NCI-H69 (cell line): ENCODE measurements at places on chromosomes 11 and 22.
A peak's percentile ranks its signal among the peaks of the same experiment; 100 is the strongest.

GRCh38 chr11:16741473-16741872 is 3.0 kb downstream of the C11orf58 start:
- DNase-seq = peak; percentile 49

DNA sequence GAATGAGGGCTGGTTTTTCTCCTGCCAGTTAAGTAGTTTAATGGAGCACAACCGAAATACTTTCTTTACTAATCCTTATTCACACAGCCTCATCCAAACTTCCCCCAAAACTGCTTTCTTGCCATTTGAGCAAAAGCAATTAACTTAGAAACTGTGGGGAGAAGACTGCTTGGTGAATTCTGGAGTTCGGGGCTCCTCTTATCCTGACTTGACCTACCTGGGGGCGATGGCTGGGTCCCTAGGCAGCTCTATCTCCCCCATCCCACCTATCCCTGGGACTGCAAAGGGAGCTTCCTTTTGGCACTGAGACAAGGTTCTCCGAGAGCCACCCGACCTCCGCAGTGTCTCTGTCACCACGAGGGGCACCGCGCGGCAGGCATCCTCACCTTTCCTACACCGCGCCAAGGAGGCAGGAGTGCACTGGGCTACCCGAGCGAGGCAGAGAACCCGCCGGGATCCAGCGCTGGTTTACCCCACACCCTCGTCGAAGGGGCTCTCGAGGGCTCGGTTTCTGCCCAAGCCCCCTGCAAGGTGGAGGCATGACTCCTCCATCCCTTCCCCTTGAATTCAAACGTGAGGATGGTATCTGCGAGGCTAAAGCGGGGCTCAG is 759 bp downstream of the DESI1 start:
- DNase-seq = peak; percentile 73

- no peak for DNase-seq
Measured at GRCh38 chr11:33248416-33248971, 8.7 kb upstream of the HIPK3 start.

- no peak for DNase-seq
Measured at GRCh38 chr11:77003963-77004362, 30.2 kb upstream of the B3GNT6 start.

GRCh38 chr11:47185305-47186075 is 744 bp downstream of the PACSIN3 start:
- DNase-seq = peak; percentile 53

DNA sequence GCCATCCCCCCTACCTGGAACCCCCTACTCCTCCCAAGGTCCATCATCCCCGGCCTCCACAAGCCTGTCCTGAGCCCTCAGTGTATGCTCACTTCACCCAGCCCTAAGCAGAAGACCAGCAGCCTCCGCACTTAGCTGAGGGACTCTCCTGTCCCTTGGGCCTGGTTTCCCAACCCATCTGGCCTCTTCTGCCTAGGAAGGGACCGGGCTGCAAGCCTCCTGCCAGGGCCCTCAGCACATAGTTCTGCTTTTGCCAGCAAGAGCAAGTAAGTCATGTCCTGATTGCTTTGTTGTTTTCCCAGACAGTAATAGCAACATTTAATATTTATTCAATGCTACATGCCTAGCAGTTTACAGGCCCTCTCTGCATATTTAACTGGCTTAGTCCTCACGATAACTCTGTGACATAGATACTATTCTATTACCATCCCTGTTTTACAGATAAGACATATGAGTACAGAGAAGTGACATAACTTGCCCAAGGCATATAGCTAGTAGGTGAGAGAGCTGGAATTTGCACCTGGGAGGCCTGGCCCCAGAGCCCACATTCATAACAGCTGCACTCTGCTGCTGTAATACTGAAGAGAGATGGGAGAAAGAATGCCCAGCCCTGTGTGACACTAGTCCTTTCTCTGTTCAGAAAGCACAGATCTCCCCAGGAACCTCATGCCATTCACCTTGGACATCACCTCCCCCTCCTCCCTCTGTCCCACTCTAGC is 139.2 kb downstream of the PARVA start:
- DNase-seq = no peak

GRCh38 chr11:120515186-120515723 is 3.7 kb downstream of the GRIK4 start:
- no peak for DNase-seq

DNA sequence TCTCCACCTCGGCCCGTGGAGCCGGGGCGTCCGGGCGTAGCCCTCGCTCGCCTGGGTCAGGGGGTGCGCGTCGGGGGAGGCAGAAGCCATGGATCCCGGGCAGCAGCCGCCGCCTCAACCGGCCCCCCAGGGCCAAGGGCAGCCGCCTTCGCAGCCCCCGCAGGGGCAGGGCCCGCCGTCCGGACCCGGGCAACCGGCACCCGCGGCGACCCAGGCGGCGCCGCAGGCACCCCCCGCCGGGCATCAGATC is 439 bp downstream of the YAP1 start:
- DNase-seq = no peak

- no peak for DNase-seq
Measured at GRCh38 chr11:8323161-8323935, 59.7 kb upstream of the LMO1 start.

- no peak for DNase-seq
Measured at GRCh38 chr22:41899110-41899509, 15.8 kb downstream of the SHISA8 start.

DNA sequence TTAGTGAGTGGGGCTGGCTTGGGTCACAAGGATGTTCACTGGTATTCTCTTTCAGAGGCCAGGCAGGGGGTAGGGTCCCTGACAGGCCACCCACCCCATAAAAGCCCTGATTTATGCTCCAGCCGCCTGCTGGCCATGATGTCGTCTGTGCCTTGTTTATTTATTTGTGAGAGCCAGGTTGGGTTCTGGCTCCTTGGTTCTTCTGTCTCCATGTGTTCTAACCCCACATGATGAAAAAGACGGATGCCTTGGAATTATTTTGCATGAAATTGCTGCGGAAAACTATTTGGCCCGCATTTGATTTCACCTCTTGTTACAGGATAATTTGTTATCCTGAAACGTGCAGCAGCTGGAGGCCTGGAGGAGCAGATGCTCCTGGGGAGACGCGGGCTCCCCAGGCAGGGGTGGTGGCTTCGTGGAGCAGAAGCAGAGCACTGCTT is 46.3 kb upstream of the WNT11 start:
- peak; percentile 81 for DNase-seq

DNA sequence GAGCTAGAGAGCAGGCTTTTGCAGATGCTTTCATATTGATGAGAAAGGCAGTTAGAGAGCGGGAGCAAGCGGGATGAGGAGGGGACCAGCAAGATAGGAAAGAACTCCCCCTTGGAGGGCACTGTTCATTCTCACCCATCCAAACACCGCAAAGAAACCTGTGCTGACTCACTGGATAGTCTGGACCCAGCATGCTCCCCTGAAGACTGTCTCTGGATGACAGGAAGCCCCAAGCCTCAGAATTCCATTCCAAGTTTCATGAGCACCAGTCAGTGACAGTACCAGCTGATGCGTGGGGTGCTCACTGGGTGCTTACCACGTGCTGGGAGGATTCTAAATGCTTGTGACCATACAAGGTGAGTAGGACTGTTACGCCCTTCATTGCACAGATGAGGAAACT is 34.2 kb downstream of the MICAL3 start:
- no peak for DNase-seq

DNA sequence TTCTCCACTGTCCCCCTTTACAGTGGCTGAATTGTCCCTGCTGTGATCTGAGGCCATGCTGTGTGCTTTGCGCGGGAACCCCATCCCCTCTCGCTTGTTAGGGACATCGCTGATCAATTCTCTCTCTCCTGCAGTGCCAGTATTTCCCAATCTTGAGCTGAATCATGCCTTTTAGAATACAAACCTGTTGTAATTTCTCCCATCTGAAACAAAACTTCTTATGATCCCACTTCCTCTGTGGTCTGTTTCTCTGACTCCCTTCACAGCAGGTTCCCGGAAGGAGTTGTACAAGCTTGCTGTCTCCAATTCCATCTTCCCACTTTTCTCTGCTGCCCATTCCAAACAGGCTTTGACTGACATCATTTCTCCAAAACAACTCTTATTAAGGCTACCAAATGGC is 16.8 kb downstream of the ADAMTS15 start:
- DNase-seq = no peak

DNA sequence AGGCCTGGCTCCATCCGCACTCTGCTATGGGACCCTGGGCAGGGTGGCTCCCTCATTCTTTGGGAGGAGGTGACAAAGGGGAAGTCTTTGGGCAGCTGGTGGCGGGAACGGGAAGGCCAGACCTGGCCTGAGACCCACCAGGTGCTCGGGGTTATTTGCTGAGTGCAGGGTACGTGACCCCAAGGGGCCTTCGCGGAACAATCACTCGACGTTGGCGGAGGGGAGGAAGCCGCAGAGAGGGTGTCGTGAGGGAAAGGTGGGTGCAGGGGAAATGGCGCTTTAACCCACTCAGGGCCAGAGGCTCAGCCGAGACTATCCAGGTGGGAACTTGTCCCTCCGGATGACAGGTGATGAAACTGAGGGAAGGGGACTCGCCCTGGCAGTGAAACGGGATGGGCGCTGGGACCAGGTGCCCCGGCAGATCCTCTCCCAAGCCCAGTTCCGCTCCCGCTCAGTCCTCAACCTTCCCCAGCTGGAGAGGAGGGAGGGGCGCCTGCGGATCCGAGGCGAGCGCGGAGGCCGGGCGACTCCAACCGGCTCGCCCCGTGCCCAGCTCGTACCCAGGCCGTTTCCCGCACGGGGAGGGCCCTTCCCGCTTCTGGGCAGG is 911 bp downstream of the A4GALT start:
- peak; percentile 64 for DNase-seq

DNA sequence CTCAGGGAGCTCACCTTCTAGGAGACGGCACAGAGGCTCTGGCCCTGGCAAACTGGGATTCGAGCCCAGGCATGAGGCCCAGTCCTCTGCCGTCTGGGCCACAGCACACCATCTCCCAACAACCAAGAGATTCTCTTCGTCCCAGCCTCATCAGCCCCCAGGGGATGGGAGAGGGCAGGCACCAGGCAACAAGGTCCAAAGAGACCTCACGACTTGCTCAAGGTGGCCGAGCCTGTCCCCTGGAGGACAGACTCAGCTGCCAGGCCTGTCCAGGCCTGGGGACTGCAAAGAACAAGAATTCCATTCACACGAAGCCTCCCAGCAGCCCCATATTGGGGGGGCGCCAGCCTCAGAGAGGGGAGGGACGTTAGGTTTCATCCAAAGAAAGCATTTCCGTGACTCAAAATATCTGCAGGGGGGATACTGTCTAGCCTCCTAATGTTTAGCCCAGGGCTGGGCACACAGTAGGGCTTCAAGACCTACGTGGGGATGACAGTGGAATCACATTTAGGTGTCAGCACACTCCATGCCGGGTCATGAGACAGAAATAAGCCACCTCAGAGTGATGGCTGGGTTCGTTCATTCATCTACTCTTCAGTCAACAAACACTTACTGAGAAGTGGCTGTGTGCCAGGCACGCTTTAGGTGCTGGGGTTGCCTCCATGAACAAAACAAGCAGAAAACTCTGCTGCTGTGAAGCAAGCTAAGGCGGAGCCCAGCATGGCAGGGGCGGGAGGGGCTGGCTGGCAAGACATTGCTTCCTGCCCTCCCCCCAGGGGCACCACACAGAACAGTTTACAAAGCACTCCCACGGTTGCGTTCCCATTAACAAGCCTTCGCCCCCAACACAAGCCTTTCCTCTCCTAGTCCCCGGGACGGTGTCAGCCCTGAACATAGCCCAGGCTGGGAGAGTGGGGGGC is 1.2 kb downstream of the CARNS1 start:
- DNase-seq = peak; percentile 98

DNA sequence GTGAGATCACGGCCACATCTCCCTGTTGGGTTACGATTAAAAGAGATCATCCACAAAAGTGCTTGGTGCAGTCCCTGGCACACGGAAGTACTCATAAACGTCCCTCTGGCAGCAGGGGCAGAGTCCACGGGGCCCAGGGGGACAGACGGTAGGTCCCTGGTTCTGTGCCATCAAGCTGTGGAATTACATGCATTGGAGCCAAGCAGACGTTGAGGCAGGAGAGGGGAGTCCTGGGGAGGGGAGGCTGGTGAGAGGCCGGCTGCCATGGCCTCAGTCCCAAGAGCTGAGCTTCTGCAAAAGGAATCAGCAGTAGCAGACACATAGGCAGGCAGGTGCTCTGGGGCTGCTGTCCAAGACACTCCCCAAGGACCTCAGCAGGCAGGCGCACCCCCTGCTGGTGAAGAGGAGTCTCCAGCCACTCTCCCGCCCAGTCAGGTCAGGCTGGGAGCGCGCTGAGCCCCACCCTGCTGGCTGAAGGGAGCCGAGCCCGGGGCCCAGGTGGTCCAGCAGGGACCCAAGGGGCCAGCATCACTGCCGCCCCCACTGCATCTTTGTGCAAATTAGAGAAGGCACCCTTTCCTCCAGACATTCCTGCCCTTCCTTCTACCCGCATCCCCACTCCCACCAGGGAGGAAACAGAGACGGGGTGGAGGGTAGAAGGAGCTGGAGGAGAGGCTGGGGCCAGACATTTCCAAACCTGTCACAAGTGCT is 7.6 kb upstream of the KCTD17 start:
- peak; percentile 35 for DNase-seq

GRCh38 chr11:34652191-34652973 is 31.5 kb downstream of the EHF start:
- no peak for DNase-seq

DNA sequence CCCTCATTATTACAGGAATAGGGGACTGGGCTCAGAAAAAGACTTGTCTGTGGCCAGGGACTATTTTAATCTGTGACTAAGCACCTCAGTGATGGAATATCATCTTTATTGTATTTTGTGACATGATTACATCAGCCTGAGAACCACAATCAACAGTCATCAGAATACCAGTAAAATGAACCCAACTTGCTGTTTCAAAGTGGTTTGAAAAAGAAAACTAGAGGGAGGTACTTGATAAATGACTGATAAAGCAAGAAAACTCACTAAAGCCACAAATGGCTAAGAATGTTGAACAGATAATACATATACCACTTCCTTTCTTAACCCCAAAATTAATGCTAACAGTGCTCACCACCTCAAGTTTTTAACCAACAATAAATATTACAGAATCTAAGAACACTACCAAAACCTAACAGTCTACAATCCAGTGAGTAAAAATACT is 155.7 kb downstream of the ATG16L2 start:
- no peak for DNase-seq

DNA sequence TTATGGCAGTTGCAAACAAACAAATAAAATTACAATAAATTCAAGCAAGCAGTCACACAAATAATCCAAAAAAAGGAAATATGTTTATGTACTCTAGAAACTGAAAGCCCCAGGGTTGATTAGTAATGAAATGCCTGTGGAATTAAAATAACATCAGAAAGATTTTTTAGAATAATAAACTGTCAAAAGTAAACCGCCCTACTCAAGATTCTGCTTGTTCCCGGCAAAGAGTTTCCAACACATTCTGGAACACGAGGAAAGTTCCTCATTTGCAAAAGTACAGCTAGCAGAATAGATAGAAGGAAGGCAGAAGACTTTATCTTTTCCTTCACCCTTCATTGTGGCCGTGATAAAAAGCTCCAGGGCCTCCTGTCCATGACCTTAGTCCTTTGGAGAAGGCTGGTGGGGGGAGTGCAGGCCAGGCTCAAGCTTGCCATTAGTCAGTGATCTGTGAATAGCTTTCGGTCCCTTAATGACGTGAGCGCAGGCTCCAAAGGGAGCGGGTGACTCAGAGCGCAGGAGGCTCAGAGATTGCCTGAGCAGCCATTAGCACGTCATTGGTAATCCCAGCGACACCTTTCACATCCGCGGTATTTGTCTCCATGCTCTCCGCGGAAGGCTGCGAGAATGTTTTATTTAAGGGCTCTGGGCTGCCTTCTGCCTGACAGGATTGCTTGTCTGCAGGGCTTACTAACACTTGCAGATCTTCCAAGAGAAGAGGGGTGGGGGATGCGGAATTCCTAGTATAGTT is 458.3 kb downstream of the METTL15 start:
- peak; percentile 50 for DNase-seq
